ENCODE measurements at places on chromosomes 2 and 18. TPM values are rescaled to one million over a fixed set of nuclear protein-coding genes. Genes with fewer than 3 reads are reported as not detected.

The PSMA8 gene
- not detected for total RNA-seq

The PPP3R1 gene
- total RNA-seq = 53.4 TPM

The SPP2 gene
- not detected for total RNA-seq

The FOXI3 gene
- not detected for total RNA-seq

The LYG1 gene
- total RNA-seq = not detected

The HEATR5B gene
- total RNA-seq = 25.5 TPM

- DNase-seq = no peak
These were observed 269.4 kb upstream of the LRRTM1 start for GRCh38 chr2:80573950-80574349.

DNA sequence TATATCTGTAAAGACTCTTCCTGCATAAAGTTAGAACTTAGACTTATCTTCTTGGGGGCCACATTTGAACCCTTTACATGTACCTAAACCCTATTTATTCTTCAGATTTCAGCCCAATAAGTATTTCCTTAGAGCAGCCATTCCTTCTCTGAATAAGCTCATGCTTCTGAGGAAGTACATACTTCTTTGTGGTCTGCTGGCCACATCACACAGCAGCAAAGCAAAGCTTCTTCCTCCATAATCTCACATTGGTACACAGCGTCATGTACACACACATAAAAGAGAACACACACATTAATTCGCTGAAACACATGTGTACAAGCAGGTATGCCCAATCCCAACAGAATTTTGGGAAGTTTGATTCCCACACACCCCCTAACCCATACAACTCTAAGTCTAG is 331.0 kb downstream of the CDH2 start:
- no peak for DNase-seq

- peak; percentile 90 for DNase-seq
These were observed 97.8 kb downstream of the B3GNT2 start for GRCh38 chr2:62293490-62294271.

- DNase-seq = no peak
These were observed 32.5 kb downstream of the KCTD1 start for GRCh38 chr18:26515643-26516487.

DNA sequence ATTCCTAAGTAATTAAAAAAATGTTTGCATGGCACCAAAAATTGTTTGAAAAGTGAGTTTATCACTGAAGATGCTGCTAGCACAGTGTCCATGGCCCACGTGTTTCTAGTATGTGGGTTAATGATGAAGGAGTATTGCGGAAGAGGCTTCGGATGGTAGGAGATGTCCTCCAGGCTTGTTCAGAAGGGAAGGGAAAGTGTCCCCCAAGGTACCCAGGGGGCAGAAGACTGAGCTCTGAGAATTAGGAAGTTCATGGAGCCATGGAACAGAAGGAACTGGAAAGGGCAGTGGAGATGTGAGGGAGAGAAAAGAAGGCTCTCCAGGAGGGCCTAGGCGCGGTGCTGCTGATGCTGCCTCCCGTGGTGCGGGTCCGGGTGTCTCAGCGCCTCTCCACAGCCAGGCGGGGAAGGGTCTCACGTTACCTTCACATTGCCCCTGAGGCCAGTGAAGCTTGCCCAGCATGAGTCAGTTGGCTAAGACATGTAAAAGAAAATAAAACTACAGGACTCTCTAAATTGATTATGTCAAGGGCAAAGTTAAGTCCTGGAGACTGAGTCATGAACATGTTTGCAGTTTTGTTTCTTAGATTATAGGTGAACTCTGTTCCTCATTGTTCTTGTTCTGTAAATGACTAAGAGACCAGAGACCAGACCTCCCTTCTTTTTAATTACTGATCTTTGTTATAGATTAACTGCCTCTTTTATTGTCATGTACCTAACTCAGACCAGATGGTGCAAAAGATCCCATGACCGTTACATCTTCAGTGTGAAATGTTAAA is 89.0 kb downstream of the MTCL1 start:
- DNase-seq = peak; percentile 48

- DNase-seq = no peak
These were observed 122.7 kb downstream of the VAPA start for GRCh38 chr18:10036479-10036878.

DNA sequence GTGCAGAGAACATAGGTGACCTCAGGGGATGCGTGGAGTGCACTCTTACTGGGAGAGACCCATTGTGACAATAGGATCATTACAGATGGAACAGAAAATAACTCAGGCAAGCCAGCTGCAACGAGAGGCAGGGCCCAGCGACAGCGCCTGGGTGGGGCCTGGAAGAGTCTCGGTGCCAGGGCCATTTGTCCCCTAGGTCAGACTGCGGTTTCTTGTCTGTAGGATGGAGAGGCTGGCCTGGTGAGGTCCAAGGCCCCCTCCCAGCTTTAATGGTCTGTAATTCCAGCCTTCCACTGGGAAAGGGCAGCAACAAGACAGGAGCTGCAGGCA is 208.6 kb upstream of the APCDD1 start:
- no peak for DNase-seq

GRCh38 chr2:19745318-19746136 is 156.3 kb downstream of the TTC32 start:
- no peak for DNase-seq

- DNase-seq = no peak
These were observed 2.3 kb upstream of the BCL11A start for GRCh38 chr2:60555783-60556139.

GRCh38 chr2:120854014-120854620 is 118.4 kb downstream of the GLI2 start:
- DNase-seq = no peak

DNA sequence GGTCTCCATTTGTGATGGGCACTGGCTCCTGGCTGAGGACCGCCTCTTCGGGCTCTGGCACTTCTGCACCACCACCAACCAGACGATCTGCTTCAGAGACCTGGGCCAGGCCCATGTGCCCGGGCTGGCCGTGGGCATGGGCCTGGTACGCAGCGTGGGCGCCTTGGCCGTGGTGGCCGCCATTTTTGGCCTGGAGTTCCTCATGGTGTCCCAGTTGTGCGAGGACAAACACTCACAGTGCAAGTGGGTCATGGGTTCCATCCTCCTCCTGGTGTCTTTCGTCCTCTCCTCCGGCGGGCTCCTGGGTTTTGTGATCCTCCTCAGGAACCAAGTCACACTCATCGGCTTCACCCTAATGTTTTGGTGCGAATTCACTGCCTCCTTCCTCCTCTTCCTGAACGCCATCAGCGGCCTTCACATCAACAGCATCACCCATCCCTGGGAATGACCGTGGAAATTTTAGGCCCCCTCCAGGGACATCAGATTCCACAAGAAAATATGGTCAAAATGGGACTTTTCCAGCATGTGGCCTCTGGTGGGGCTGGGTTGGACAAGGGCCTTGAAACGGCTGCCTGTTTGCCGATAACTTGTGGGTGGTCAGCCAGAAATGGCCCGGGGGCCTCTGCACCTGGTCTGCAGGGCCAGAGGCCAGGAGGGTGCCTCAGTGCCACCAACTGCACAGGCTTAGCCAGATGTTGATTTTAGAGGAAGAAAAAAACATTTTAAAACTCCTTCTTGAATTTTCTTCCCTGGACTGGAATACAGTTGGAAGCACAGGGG is 5.5 kb downstream of the TMEM37 start:
- no peak for DNase-seq

GRCh38 chr18:64132871-64133270 is 16.0 kb downstream of the LINC00305 start:
- no peak for DNase-seq

DNA sequence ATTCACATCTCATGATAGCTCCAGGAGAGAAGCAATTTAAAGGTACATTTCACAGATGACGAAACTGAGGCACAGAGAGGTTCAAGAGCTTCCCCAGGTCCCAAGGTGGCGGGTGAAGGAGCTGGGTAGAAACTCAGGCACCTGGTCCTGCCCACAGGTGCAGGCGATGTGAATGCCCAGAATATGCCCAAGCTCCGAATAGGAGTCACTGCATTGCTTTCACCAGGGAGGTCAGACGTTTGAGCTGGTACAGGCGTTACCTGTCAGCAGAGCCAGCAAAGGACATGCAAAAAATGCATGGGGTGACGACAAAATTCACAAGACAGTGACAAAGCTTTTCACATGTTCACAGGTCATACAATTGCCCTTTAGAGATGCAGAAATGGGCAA is 247.9 kb downstream of the HDAC4 start:
- peak; percentile 7 for DNase-seq

GRCh38 chr2:173191601-173192000 is 116.0 kb downstream of the MAP3K20 start:
- no peak for DNase-seq

DNA sequence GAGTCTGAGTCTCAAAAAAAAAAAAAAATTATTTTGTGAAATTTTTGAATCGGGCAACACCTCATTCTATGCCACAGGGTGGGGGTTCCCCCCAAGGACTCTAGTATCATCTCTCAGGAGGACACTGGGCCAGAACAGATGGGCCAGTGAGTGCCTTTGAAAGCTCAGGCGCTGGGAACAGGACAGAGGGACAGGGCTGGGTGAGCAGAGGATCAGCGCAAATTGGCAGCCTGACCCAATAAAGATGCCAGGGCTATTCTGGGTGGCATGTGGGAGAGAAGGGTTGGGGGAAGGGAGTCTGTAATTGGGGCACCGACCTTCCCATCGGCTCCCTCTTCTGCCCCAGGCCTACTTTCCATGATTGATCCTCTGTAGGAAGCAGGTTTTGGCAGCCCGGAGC is 44.0 kb downstream of the KIF3C start:
- no peak for DNase-seq

DNA sequence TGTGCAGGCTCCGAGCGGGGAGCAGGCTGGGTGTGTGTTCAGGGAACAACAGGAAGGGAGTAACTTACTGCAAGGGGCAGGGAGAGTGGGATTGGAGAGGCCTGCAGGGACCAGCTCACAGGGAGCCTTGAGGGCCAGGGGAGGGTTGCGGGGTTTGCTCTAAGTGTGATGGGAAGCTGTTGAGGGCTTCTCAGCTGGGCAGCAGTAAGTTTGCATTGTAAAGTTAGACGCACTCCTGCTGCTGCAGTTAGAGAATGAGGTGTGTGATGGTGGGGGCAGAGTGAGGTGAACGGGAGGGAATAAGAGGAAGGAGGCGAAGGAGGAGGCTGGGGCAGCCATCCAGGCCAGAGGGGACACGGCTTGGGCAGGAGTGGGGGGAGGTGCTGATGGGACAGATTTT is 53.4 kb downstream of the BOLA3 start:
- DNase-seq = no peak

GRCh38 chr2:139622691-139623090 is 842.5 kb upstream of the NXPH2 start:
- no peak for DNase-seq
